ENCODE measurements at places on chromosomes 4 and X.
A peak's percentile ranks its signal among the peaks of the same experiment; 100 is the strongest.

DNA sequence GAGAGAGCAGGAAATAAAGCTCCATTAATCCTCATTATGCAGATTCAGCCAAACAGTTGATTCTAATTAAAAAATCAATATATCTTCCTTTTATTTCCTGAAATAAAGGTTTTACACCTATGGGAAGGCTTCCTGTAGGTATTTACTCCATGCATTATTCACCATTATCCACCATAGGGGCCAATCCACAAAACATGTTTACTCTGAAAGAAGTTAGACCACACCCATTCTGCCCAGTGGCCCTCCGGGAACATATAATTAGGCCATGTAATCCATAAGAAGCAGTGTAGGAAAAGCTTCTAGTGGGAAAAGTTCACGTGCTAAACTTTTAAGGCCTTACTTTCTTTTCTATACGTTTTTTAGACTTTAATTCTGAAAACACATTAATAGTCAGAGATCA is 57.7 kb downstream of the SAT1 start:
- no peak for DNase-seq

DNA sequence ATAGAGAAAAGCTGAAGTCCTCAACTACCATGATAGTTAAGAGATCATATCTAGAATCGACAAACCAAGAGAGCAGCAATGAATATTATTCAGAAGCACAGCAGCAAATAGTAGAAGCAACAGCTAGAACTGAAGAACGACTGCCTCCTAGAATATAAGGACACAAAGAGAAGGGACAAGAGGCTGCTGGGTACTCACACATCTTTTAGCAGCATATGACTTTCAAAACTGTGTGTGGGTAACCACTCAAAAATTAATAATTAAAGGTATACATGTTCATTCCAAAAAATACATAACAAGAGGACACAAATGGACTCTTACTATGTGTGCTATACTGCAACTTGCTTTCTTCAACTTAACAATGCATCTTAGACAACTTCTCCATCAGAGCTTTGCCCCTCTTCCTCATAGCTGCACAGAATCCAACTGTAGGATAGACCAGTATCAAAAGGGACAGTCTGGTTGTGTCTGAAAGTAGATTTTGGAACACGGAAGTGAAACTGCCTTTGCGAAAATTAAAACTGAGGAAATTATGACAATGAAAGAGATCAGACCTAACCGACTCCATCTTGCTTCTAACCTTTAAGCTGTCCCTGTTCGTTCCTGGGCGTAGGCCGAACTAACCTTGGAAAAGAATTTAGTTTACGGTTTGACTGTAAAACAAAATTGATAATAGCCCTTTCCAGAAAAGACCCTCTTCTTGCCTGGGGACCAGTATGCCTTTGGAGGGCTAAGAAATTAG is 125.7 kb downstream of the SH3KBP1 start:
- DNase-seq: no peak

DNA sequence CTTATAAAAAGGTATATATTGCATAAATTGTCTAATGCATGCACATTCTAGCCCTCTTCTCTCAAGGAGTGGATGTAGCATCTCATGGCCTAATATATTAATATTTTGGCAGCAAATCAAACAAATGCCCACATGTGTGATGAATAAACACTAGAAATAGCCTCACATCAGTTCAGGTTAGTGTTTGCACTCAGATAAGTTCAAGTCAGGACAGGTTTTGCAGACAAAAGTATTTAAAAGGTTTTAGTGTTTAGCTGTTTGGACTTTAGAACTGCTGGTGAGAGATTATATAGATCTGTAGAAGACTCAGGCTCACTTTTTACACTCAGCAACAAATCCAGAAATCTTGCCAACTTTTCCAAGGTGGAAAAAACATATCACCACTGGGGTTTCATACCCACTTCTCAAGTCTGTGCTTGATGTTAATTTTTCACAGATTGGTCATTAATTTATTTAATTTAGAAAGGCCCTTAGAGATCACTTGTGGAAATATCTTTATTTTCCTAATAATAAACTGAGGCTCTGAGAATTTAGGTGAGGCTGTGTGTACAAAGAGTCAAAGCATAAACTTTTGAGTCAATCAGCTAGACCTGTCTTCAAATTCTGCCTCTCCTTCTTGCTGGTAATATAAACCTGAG is 362.6 kb downstream of the GASK1B start:
- no peak for DNase-seq

DNA sequence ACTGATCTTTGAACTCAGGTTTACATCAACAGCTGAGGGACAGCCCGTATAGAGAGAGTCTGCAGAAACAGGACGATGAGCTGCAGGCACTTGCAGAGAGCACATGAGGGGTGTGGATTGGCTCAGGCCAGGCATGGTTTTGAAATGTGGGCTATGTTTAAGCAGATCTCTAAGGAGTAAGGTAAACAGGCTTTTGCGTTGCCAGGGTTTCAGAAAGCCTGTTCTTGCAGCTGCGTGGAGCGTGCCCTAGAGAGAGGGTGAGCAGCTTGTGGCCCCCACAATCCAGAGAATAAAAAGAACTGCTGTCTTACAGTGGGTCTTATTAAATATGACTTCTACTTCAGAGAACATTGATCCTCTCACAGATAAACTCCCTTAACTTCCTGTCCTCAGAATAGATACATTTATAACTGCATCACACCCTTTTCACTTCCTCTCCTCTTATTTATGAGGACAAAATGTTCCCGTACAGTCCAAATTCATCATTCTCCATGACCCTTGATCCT is 64.1 kb downstream of the TMA16 start:
- no peak for DNase-seq

DNA sequence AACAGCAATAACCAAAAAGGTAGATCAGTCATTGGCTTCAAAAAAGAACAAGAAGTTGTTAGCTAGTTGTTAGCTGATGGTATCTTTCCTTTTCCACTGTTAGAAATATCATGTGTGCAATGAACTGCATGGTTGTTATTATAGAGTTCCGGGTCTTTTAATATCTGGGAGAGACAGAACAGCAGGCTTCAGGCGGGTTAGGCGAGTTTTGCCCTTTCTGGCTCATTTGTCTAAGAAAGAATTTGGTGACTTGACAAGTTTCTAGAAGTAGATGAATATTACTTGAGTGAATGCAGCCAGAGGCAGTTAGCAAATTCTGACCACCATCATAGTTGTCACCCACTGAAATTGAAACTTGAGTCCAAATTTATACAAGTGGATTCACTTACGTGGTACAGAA is 88.9 kb upstream of the MID1 start:
- DNase-seq: no peak

GRCh38 chrX:69185886-69186285 is 20.6 kb upstream of the PJA1 start:
- DNase-seq: no peak

DNA sequence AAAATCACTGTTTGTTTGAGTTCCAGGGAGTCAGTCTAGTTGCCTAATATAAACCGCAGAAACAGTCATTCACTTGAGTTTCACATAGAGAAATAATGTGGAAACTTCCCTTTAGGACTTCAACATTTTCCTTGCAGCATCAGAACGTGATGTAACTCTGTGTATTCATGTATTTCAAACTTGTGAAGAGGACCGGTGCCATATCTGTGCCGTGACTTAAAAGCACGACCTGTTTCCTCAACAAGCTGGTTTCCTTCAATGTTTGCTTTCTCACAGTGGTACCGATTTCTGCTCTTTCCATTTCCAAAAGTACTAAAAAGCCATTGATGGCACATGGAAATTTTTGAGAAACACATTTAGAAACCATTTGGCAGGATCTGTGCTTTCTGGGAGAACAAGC is 166.6 kb upstream of the RAPGEF2 start:
- peak; percentile 15 for DNase-seq

- peak; percentile 36 for DNase-seq
Measured at GRCh38 chrX:103628386-103629317, at the start of gene TCEAL1. TSS of gene TCEAL1 (plus strand) at chrX:103628975. CDS start at chrX:103629917, 942 bp downstream.

GRCh38 chr4:183580849-183581248 is 76.0 kb downstream of the ING2 start:
- no peak for DNase-seq

GRCh38 chr4:155245105-155245504 is 36.7 kb downstream of the NPY2R start:
- DNase-seq: no peak

DNA sequence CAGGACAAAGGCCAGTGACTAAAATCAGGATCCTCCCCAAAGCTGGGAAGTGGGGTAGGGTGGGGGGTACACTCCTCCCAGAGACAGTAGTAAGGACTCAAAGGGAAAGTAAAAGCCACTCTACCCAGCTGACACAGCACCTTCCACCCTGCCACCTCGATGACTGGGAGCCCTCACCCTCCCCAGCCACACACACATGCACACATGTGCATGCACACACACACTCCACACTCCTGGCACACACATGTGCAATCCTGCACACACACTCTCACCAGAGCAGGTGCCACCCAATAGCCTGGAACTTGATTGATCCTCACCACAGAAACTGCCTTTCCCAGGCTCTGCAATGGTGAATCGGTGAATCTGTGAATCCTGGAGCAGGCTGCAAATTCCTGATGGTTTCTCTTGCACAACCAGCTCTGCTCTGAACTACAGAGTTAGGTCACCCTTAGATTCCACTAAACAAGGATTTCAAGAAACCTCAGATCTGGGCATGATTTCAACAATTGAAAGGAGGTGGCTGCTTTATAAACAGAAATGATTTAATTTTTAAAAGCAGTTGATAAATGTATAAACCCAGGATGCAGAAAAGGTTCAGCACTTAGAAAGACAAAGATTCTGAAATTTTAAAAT is 21.5 kb downstream of the AMOT start:
- DNase-seq: peak; percentile 15

GRCh38 chr4:98482503-98482846 is 175.9 kb downstream of the TSPAN5 start:
- no peak for DNase-seq

DNA sequence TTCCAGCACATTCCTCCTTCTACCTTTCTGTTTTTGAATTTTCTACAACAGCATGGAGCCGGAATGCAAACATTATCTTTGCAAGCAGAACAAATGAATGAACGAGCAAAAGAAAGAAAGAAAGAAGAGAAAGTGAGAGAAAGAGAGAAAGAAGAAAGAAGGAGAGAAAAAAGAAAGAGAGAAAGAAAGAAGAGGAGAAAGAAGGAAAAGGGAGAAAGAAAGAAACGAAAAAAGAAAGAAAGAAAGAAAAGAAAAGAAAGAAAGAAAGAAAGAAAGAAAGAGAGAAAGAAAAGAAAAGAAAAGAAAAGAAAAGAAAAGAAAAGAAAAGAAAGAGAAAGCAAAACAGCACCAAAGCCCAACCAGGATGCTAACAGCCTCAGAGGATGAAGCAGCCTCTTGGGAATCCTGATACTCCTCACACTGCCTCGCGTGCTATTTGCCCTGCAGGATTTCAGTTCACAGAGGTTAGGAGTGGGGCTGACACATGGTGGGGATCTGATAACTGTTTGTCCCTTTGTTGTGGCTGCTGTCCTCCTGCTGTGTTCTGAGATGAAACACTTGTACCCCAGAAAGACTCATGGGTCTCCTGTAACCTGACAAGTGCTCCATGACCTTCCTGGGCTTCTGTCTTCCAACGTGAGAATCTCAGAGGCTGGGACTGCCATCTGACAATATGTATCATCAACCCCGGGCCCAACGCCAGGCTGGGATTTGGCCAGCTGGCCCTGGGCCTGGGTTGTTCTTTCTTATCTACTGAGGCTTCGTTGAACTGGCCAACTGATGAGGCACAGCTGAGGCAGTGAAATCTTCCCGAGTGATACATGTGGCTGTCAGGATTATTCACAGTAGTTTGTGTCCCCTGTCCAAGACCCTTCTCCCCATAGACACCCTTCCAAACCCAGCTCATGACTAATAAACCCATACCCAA is 61.0 kb downstream of the SEPSECS start:
- DNase-seq: peak; percentile 82

GRCh38 chr4:61934198-61934597 is 734.1 kb downstream of the ADGRL3 start:
- DNase-seq: no peak

- no peak for DNase-seq
Measured at GRCh38 chr4:20326977-20327376, 75.3 kb downstream of the SLIT2 start.

GRCh38 chr4:119540249-119540648 is 88.4 kb downstream of the PDE5A start:
- no peak for DNase-seq

GRCh38 chr4:155705664-155706063 is 39.0 kb downstream of the GUCY1A1 start:
- peak; percentile 7 for DNase-seq

- peak; percentile 7 for DNase-seq
Measured at GRCh38 chrX:123525123-123525725, 207.6 kb downstream of the THOC2 start.

- peak; percentile 27 for DNase-seq
Measured at GRCh38 chr4:54660591-54660990, 2.8 kb downstream of the KIT start.

DNA sequence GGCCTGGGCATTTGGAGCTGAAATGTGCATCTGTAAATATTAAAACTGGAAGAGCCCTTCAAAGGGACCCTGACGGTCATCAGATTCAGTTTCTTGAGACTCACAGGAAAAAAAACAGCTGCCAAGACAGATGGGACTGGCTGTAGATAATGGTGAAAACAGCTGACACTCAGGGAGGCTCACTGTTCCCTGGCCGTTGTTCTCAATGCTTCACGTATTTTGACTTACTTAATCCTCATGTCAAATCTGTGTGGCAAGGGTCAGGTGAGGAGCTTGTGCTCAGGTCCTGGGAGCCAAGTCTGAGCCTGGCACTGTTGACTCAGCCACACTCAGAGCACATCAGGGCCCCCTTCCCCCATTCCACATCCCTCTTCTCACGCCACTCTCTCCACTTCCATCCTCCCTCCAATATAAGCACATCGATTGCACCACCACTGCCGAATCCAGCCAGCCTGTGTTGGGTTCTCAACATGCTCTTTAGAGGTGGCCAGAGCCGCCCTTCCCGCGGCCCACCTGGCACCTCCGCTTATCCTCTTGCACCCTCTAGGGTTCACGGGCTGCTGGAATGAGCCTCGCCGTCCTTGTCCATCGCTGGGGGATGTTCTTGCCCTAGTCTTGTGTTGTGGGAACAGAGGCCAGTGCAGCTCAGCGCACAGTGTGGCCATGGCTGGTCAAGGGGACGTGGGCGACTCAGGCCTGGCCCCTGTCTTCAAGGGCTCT is 40.1 kb downstream of the EVC start:
- DNase-seq: peak; percentile 15

GRCh38 chr4:46387956-46388355 is 2.0 kb downstream of the GABRA2 start:
- no peak for DNase-seq

- no peak for DNase-seq
Measured at GRCh38 chrX:47313056-47313455, 57.3 kb upstream of the ZNF157 start.
